Smooth muscle cell of trachea (primary cell): ENCODE measurements at places on chromosomes 12 and 14. TPM values are rescaled to one million over a fixed set of nuclear protein-coding genes. Genes with fewer than 3 reads are reported as not detected.

The AGAP2 gene
- 0.15 and 0.50 TPM in 2 replicates for total RNA-seq

The PRPH gene
- 0.66 and 2.6 TPM in 2 replicates for total RNA-seq

The MYH6 gene
- not detected in 2 replicates for total RNA-seq

The OASL gene
- total RNA-seq, result 0.15 and 0.33 TPM in 2 replicates

The KRT7 gene
- total RNA-seq, result 7.8 and 8.7 TPM in 2 replicates

The TECPR2 gene
- 29.3 and 31.1 TPM in 2 replicates for total RNA-seq

The FGF6 gene
- total RNA-seq, result not detected in 2 replicates

The FOXN4 gene
- total RNA-seq, result not detected in 2 replicates

The PPFIA2 gene
- 2.0 and 6.5 TPM in 2 replicates for total RNA-seq

The KCNC2 gene
- not detected in 2 replicates for total RNA-seq

The PSME1 gene
- 132 and 143 TPM in 2 replicates for total RNA-seq

The SLC38A4 gene
- under 0.01 and 1.2 TPM in 2 replicates for total RNA-seq

The RAD52 gene
- 17.7 and 20.5 TPM in 2 replicates for total RNA-seq

The LGMN gene
- total RNA-seq, result 14.8 and 25.1 TPM in 2 replicates

The CPM gene
- 50.4 and 91.2 TPM in 2 replicates for total RNA-seq

The SERPINA9 gene
- total RNA-seq, result 0.50 TPM in 1 of 2 replicates, not detected in the other
